Activated CD4-positive, alpha-beta T cell treated with anti-CD3 and anti-CD28 coated beads, Interleukin-2, amount 50 U/mL, for 4 hours (primary cell): ENCODE measurements at places on chromosomes 3 and 15.

DNA sequence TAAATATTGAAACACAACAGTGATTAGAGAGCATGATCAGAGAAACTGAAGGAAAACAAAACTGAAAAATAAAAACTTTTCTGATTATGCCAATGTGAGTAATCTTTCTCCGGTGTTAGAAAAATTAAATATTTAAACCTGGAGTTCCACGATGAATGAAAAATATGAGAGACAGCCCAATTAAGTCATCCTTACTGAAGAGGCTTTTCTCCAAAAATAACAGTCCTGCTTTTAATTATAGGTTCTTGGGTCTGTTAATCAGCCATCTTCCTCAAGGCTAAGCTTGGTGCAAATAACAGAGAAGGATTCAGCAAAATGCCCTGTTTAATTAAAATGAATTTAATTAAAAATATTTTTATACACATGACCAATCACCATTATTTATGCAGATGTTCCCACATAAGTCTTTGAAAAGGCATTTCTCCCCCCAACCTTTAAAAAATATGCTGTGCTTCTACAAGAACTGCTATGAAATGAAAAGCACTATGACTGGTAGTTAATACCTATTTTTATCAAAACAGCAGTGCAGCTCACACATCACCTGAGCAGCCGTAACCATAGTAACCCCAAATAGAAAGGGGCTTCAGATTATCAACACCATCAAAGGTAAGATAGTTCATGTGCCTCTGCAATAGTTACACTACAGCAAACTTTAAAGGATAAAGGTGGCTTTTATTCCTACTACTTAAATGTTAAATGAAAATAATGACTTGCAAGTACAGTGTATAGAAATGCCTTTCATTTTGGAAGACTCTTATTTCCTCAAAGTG is 175.7 kb downstream of the SLC9A9 start:
- DNase-seq = no peak

DNA sequence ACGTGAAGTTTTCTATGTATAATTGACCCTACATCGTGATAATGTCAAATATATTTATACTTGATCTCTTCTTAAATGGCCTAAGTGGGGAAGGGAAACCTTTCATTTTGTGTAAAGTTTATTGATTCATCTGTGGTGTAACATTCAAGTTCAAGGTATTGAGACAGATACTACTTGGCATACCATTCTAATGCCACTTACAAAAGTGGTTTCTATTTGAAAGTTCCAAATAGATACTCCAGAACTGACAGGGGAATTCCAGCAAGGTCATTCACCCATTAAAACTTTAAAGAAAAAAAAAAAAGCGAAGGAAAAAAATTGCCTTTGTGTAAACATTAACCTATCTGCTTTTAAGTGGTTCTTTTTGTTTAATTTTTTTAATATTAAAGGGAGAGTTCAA is 45.3 kb upstream of the MAP3K13 start:
- DNase-seq = no peak

- DNase-seq = no peak
Observed at GRCh38 chr3:57953576-57953975, 54.6 kb upstream of the FLNB start.

DNA sequence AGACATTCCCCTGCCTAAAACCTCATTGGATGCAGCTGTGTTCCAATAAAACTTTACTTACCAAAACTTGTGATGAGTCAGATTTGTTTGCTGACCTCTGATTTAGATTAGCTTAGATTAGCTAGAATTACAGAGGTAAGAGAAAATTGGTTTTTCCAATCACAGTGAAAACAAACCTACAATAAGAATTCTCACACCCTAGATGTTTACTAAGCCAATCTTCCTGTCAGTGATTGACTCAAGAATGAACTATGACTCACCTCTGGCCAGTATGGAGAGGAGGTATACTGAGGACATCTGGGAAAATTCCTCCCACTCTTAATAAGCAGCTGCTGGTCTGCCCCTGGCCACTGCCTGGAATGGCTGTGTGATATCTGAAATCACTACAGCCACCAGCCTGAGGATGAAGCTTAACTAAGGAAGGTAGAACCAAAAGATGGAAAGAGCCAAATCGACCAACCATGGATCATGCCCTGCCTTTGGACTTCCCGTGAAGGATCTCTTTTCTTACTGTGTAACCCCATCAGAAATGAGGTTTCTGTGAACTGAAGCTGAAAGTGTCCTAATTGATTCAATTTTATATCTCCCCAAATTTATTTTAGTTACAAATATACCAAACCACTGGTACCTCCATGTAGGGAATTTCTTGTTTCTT is 19.0 kb upstream of the GHSR start:
- no peak for DNase-seq

- no peak for DNase-seq
Observed at GRCh38 chr3:168155303-168155702, 59.6 kb upstream of the GOLIM4 start.

- DNase-seq = no peak
Observed at GRCh38 chr3:182631183-182632076, 161.9 kb upstream of the ATP11B start.

DNA sequence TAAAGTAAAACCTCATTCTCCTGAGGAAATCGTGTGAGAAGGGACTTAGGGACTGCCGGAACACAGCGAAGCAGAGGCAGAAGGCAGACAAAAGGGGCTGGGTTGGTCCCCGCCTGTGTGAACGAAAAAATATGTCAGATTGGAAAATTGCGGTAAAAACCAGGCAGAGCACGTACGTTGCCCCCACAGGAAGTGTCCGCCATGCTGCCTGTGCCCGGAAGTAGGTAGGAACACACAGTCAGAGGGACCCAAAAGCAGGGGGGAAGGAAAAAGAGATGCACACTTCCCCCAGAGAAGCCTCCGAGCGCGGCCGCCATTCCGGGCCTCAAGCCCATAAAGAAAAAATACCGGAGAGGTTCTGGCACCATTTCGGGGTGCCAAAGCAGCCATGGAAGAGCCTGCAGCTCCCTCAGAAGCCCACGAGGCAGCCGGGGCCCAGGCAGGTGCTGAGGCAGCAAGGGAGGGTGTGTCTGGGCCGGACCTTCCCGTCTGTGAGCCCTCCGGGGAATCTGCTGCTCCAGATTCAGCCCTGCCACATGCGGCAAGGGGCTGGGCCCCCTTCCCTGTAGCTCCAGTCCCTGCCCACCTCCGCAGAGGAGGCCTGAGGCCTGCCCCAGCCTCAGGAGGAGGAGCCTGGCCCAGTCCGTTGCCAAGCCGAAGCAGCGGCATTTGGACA is at the start of gene MKRN3:
TSS of gene MKRN3 (plus strand) at position 280 of the 676 bp plus-strand sequence. CDS start at position 389, 109 bp downstream.
- peak; percentile 25 for DNase-seq

DNA sequence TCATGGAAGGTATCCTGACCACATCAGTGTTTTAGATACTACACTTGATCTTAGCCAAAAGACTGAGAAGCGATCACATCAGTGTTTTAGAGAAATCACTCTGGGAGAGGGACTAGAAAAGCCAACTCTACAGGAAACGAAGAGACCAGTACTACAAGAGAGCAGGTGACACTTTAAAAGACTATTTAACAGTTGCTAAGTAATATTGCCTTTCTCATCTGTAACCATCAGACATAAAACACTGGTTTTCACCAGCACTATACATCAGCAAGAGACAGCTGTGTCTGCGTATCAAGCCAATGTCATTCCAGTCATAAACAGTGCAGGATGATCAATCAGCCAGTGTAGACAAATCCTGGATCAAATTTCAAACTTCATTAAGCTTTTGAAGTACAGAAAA is 66.7 kb downstream of the GLB1 start:
- DNase-seq = no peak

DNA sequence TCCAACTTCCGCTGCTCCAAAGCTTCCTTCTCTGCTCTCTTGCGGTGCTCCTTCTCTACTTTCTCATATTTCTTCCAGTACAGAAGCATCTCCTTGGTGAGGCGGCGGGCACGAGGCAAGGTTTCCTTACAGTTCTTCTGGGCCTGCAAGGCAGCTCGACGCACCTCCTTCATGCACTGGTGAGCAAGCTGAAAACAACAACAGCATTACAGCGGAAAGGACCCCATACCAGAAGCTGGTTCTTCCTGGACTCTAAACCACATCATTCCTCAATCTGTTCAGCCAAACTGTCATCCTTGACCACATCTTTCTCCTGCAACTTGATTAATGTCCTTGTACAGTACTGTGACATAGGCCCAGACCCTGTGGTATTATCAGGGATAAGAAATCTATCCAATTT is 36.4 kb downstream of the INO80 start:
- DNase-seq = no peak

GRCh38 chr15:91967935-91968606 is 114.6 kb downstream of the SLCO3A1 start:
- no peak for DNase-seq

DNA sequence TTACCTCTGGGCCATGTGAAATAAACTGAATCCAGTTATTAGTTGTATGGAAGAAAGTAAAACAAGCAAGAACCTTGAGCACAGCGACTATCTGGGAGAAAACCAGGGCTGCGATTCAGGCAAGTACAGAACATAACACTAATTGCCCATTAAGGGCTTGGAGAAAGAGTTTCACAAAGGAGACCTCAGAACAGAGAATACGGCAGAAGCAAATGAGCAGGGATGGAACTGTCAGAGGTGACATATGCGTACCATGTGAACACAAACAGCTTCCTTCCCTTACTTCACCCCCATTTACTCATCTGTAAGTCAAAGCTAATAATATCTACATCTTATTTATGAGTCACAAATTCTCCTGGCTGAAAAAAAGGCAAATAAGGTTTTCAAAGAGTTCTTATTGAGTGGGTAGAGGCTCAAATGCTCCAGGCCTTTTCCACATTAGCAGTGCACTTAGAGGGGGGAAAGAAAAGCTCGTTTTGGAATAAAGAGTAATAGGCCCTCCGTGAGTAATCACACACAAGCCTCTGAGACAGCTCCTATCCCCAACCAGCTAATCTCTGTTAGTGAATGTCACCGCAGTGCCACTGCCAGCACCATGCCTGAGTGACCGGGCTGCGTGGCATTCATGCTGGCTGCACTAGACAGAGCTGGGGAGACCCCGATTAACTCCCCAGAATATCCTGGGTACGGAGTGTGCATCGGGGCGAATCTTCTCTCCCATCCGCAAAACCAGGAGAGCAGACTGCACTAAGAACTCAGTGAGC is 2.6 kb downstream of the PCSK6 start:
- DNase-seq = no peak
